ENCODE measurements at places on chromosomes 2 and 18.
A peak's percentile ranks its signal among the peaks of the same experiment; 100 is the strongest.

GRCh38 chr2:117470311-117471095, 344.0 kb upstream of the DDX18 start:
- no peak for DNase-seq

DNA sequence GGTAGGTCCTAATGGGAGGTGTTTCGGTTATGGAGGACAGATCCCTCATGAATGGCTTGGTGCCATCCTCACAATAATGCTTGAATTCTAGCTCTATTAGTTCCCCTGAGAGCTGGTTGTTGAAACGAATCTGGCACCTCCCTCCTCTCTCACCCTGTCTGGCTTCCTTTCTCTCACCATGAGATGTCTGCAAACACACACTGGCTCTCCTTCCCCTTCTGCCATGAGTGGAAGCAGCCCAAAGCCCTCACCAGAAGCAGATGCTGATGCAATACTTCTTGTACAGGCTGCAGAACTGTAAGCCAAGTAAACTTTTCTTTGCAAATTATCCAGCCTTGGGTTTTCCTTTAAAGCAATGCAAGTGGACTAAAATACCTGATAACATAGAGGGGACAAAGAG, 86.6 kb downstream of the RND3 start:
- no peak for DNase-seq

GRCh38 chr18:48230467-48231113, 178.6 kb downstream of the ZBTB7C start:
- DNase-seq, result no peak

DNA sequence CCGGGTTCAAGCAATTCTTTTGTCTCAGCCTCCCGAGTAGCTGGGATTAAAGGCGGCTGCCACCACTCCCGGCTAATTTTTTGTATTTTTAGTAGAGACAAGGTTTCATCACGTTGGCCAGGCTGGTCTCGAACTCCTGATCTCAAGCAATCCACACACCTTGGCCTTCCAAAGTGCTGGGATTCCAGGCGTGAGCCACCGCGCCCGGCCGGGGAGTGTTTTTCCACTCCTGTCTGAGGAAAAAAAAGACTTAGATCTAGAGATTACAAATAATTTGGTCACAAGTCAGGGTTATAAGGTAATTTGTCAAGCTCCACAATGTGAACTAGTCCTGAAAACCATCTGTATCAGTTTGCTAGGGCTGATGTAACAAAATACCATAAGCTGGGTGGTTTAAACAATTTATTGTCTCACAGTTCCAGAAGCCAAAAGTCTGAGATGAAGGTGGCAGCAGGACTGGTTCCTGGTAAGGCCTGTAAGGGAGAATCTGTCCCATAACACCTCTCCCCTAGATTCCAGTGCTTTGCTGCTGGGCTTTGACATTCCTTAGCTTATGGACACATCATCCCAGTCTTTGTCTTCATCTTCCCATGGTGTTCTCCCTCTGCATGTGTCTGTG, 40.7 kb upstream of the SP3 start:
- DNase-seq, result no peak

DNA sequence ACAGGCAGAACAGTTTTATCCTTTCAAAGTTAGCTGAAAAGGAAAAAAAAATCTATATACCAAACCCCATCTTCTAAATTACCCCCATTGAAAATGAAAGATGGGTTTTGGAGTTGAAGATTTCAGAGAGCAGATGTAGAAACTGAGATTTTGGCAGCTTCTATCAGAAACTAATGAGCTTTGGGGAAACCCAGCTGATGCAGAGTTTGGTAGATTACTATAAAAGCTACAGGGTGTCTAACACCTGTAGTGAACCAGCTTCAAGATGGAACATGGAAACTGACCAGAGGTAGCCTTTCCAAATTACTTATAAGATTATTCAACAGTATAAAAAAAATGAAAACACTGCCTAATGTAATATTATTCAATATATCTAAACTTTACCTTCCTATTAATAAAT, 583.1 kb downstream of the XIRP2 start:
- DNase-seq, result no peak

- DNase-seq, result no peak
Measured at GRCh38 chr2:29810956-29811355, 110.4 kb downstream of the ALK start.

DNA sequence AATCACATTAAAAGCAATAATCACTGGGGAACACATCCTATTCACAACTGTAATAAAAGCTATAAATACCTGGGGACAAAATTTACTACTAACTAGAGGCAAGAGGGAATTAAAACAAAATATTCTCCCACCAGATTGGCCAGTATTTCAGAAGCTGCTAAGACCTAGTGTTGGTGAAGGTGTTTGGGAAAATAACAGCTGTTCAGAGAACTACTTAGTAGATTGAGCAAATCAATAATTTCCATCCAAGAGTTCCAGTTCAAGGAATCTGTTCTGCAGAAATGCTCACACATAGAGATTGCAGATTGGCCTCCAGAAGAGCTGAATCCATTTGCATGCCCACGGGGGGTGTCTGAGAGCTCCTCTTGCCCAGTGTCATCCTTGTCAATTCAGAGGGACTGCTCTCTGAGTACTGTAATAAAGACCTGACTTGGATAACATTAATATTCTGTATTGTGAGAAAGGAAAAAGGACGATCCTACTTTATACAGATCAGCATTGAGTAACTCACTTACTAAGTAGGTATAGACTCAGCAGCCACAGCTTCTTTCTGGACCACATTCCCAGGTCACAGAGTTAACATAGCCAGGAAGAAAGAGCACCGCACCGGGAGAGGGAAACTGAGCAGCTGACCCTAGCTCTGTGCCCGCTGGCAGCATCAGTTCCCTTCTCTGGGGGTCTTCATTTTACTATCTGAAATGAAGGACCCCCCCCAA, 5.6 kb downstream of the TUBB6 start:
- no peak for DNase-seq

DNA sequence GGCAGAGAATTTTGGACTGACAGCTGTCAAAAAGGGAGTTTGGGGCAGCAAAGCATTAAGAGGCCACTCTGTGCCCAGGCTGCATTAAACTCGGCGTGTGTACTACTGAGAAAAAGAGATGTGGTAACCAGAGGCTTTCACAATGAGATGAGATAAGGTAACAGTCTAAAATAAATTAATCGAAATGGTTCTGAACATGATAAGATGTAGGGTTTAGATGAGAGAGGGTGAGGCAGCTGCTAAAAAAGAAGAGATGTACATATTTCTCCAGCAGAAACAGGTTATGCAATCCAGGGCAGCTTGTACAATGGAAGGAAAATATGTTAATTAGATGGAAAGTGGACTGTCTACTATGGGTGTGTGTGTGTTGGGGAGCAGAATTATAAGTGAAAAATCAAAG, 39.2 kb upstream of the ACTR3 start:
- no peak for DNase-seq

GRCh38 chr2:231399853-231400680, 4.6 kb downstream of the B3GNT7 start:
- no peak for DNase-seq

DNA sequence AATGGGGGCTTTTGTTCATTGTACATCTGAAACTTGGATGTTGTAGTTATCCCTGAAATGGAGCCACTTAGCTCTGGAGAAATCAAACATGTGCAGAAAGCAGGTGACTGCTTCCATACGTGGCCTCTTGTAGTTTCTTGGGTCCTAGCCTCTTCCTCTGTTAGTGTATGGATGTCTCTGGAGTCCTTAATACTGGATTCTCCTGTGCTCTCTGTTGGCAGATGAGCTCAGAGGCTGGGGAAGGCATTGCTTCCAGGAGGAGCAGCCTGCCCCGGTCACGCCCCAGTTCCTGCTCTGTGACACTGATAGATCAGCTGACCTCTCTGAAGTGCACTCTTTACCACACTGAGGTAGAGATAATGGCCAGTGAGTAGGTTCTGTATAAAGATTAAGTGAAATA, 176.2 kb downstream of the LDLRAD4 start:
- no peak for DNase-seq

GRCh38 chr2:47521666-47522285, 118.8 kb downstream of the MSH2 start:
- DNase-seq, result no peak

DNA sequence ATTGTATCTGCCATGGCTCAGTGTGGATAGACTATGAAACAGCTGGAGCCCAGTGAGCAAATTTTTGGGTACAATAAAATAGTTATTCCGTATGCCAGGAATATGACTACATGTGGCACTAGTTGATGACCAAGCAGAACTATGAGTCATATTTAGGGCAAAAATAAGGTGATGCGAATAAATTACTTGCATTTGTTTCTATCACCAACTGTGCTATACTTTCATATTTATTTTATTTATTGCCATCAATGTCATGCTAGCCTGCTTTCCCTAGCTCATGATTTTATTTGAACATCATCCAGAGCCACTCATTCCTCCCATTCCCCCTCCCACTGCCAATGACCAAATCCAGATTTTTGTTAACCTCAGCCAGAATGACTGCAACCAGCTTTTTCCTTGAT, 13.3 kb upstream of the FAP start:
- no peak for DNase-seq

DNA sequence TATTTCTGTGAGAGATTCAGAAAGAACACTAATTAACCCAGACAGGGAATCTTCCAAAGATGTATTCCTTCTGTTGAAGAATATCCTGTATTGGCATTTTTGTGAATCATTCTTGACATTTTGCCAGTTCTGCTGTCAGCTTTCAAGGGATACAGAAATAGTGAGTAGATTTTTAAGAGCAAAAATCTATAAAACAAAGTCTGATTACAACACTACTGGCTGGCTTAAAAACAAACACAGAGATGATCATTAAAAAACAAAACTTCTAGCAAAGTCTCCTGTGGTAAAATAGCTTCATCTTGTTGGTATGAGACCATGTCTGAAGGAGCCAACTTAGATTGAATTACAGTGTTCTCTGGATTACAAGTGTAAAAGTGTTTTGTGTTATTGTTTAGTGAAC, 866.3 kb upstream of the KLHL29 start:
- DNase-seq, result no peak

- DNase-seq, result no peak
Measured at GRCh38 chr2:96427169-96427568, 78.0 kb downstream of the NEURL3 start.

DNA sequence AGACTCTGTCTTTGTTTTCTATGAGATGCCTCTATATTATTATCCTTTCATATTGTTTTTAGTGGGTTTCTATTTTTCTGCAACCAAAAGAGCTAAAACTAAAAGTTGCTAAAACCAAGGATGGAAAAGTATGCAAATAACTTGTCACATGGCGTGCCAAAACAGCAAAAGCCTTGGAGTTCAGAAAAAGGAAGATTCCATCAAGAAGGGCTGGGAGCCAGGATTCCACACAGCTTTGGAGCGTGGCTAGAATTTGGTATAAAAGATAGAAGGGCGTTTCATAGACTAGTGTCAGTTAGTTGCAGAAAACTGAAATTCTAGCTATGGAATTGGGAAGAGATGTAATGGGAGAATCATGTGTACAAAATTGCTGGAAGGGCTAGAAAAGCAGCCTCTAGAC, 4.1 kb downstream of the SCYGR1 start:
- no peak for DNase-seq

GRCh38 chr18:8987241-8987640, 115.3 kb upstream of the NDUFV2 start:
- DNase-seq, result no peak

DNA sequence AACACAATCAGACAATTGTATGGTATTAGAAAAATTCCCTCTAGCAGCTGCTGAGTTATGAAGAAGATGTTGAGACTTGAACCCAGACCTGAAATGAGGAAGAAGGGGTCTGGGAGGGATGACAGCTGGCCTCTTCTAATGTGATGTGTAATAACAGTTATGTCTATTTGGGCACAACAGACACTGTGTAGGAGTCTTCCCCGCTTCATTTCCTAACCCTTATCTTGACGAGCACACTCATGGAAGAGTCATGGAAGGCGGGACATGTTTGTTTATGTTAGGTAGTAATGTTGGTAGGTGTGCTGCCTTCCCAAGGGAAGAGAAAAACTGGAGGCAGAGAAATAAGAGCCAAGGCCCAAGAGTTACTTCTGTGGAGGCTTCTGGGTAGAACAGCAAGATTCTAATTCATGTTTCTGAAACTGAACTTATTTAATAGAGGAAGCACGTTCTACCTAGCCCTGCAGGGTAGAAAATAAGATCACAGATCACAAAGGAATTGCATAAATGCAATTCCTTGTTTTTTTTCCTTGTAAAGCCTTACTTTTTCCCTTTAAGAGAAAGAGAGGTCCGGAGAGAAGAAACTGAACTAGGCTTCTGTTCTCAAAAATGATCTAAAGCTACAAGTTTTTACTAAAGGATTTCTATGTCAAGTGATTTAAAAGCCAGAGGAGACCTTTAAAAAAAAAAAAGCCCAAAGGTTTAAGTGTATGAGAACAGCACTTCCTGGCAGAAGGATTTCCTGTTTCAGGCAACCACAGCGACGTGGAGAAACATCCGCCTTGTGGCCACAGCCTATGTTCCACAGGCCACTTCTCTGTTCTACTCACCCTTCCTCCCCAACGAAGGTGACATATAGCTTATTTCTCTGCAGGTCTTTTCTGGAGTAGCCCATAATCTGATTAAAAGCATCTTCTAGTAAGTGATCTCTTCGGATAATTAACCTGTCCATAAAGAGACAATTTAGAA, 68.5 kb upstream of the STK17B start:
- peak; percentile 45 for DNase-seq

DNA sequence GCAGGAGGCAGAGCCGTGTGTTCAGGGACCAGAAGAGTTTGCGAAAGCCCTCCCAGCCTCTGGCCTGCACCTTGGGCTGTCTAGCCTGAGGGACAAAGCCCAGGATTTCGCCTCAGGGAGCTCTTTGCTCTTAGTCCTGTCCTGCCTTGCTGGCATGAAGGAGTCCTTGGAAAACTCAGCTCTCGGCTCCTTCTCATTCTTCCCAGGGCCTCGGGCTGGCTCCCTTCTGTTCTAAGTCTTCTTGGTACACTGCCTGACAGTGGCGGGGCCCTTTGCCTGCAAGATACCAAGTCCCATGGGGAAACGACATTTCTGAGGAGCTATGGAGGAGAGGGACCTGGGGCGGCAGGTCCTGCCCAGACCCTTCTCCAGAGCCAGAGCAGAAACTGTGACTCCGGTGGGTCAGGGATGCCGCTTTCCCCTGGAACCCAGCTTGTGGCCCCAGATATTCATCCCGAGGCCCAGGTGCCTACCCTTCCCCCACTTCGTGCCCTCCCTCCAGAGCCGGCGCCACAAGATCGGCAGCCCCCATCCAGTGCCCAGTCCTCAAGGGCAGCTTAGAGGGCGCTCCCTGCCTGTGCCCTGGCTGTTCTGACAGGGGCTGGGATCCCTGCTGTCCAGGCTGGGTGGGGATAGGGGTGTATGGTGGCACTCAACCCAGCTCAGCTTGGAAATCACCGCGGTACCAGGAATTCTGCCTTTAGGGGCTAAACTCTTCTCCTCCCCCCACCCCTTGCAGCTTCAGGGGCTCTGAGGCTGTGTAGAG, 5.5 kb upstream of the CYP26B1 start:
- DNase-seq, result no peak

- peak; percentile 59 for DNase-seq
Measured at GRCh38 chr2:240921311-240921994, 15.3 kb downstream of the CROCC2 start.
